ENCODE measurements at places on chromosomes 4 and X.
A peak's percentile ranks its signal among the peaks of the same experiment; 100 is the strongest.

- no peak for DNase-seq
Measured at GRCh38 chr4:170652571-170652970, 562.8 kb upstream of the AADAT start.

- DNase-seq: no peak
Measured at GRCh38 chrX:71954458-71954857, 43.8 kb downstream of the NHSL2 start.

- no peak for DNase-seq
Measured at GRCh38 chrX:153603131-153603656, 4.3 kb upstream of the CCNQ start.

DNA sequence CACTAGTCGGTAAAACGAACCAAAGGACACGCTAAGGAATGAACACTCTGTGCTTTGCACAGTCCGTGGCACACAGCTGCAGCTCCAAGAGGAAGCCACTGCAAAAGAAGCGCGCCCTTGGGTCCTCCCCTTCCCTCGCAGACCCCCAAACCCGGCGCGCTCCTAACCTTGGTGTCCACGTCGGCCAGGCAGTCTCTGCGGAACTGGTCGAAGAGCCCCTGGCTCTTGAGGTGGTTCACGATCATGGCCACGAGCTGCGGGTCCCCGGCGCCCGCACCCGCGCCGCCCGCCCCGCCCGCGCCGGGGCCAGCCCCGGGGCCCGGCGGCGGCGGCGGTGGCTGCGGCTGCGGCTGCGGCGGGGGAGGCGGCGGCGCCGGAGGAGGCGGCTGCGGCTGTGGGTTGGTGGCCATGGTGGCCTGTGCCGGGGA is 333 bp downstream of the BOD1L1 start:
- DNase-seq: no peak

GRCh38 chr4:107736924-107737448 is 17.0 kb upstream of the PAPSS1 start:
- DNase-seq: peak; percentile 32

DNA sequence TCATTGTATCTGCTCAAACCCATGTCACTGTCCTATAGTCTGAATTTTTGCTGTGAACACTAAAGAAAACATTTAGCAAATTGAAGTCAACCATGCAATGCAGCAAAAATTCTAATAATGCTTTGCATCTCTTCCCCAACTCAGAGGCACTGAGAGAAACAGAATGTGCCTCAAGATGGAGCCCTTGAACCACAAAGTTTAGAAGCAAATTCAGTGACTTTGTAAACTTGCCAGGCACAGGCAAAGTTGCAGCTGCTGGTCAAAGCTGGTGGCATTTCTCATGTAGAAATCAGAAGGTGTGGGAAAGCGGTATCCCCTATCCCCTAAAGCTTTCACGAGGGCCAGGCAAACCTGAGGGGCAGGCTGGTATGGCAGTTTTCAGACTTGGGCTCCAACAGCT is 121.7 kb upstream of the DIPK2B start:
- DNase-seq: no peak

DNA sequence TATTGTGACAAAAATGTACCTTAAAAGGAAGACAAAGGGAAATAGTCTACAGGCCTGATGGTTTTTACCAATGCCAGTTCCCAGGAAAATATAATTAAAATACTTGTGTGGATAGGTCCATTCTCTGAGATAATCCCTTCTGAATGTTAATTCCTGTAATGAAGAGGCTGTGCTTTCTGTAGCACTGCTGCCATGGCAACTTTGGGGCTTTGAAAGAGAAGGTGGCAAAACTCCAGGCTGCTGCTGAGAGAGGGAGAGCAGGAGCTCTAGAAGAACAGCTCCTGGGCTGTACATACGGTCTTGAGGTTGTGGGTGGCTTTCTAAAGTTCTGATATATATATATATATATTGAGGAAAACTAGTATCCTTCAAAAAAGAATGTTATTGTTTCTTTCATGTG is 125.4 kb downstream of the PDLIM5 start:
- DNase-seq: no peak

GRCh38 chr4:2049811-2050210 is 9.3 kb upstream of the NAT8L start:
- no peak for DNase-seq

DNA sequence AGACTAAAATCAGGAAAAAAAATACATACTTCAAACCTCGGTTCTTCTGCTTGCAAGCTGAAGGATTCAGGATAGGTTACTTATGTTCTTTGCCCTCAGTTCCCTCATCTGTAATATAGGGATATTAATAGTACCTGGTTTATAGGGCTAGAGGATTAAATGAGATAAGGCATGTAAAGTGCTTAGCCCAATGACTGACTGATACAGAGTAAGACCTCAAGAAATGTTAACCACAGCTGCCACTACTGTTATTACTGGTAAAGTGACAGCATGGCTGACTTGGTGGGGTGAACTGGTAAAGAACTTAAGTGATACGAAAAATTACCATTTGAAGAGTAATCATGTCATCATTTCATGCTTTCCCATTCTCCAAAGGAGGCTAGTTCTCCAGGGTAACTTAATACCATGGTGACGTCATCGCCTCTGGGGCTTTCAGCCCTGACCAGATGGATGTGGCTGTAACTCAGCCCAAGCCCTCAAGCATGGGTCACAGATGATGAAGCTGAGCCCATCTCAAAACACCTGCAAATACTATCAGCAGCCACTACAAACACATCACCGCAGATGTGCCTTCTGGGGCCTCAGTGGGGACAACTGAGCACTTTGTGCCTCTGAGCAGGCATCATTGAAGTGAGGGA is 44.5 kb upstream of the SCML1 start:
- no peak for DNase-seq

GRCh38 chr4:164615964-164616363 is 138.0 kb upstream of the SMIM31 start:
- no peak for DNase-seq

GRCh38 chr4:119977076-119977940 is 89.3 kb downstream of the MAD2L1 start:
- DNase-seq: no peak

- no peak for DNase-seq
Measured at GRCh38 chr4:133157460-133158160, 8.5 kb downstream of the PCDH10 start.

DNA sequence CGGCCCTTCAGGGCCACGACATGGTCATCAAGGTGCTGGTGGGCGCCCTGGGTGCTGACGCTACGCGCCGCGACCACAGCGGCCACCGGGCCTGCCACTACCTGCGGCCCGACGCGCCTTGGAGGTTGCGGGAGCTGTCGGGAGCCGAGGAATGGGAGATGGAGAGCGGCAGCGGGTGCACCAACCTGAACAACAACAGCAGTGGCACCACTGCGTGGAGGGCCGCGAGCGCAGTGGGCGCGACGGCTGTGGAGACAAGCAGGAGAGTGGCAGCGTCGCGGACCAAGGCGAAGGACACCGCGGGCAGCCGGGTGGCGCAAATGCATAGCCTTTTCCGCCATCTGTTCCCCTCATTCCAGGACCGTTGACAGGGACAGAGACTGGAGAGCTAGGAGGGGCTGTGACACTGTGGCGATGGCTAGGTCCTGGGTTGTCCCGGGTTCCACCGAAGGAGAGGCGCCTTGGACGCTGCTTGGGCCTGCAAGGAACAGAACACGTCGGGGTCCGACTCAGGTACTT is 919 bp downstream of the SOWAHD start:
- no peak for DNase-seq

DNA sequence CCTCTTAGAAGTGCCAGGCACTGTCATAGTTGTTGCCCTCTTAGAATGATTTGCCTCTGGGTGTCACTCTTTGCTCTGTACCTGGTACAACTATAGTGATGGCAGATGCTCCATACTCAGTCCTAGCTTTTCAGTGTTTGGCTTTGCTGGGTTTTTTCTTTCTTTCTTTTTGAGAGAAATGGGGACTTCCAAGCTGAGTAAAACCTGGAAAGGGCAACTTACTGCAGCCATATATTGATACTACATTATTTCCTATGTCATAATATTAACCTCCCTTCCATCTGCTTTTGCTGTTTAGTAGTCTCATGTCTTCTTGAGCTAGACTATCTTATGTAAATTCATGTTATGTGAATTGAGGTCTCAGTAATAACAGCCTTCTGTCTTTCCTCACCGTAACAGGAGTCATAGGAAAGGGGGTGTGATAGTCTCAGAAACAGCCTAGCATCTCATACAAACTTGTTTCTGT is 49.0 kb downstream of the NIPAL1 start:
- no peak for DNase-seq

GRCh38 chr4:174189392-174190015 is 94.0 kb downstream of the FBXO8 start:
- DNase-seq: no peak

DNA sequence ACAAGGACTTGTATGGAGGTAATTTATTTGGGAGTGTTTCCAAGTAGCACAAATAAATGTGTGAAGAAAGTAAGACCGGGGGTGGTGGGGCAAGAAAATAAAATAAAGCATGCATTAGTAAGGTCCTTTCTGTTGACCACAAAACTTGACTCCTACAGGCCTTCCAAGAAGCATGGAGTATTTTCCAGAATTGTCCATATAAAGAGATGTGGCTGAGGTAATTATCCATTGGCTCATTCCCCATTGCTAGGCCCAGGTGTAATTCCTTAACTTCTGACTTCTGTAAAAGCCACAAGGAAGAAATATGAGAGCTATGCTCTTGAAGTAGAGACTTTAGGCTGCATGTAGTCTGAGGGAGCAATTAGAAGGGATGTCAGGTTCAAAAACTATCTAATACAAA is 430.5 kb upstream of the PABPC4L start:
- no peak for DNase-seq

GRCh38 chr4:17895481-17895880 is 84.7 kb downstream of the NCAPG start:
- DNase-seq: no peak

GRCh38 chrX:103919270-103919637 is 43.2 kb upstream of the TMSB15B start:
- no peak for DNase-seq

DNA sequence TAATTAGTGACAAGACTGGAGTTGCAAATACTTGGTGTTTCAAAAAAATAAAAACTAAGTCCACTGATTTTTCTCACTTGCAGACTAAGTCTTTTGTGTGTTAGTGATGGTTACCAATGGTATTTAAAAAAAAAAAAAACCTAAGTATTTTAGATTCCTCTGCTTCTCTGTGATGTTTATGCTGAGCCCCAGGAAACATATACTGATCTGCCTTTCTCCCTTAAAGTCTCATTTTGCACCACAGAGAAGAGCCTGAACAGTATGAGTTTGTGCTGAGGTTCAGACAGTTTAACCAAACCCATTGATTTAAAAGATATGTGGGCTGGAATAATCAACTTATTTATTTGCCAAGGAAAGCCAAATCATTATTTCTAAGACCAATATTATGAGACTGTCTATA is 1305.0 kb downstream of the PCDH18 start:
- no peak for DNase-seq

DNA sequence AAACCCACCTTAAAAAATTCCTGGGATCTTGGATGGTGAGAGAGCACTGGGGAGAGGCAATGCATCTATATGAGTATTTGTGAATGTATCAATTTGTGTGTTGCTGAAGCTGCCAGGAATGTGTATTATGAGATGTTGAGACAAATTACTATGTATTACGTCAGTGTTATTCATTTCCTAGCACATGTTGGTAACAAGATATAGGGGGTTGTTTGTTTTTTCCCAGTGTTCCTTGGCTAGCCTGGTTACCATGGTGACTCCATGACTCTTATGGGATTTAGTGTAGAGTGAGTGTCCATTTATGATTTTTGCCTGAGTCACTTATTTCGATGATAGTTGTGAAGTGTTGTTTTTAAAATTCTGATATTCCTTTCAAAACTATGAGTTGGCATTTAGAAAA is 65.6 kb downstream of the RAB40A start:
- DNase-seq: no peak

DNA sequence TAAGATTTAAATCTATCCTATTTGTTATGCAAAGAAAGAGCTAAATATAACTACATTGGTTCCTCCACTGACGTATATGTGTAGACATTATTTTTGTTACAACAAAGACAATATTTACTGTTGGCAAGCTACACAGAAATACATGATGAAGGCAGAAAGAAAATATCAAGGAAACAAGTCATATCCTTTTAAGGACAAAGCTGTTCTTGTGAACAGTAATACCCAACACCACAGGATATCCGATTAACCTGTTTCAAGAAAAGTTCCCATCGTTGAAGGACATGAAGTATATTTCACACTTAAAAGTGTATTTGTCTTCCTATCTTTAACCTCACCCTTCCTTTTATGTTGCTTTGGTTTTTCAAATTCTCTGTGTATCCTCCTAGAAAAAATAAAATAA is 235.8 kb upstream of the AADAT start:
- no peak for DNase-seq

- DNase-seq: no peak
Measured at GRCh38 chr4:23946299-23946698, 56.5 kb upstream of the PPARGC1A start.

GRCh38 chrX:154056770-154057241 is 37.1 kb upstream of the IRAK1 start:
- DNase-seq: no peak

- no peak for DNase-seq
Measured at GRCh38 chr4:80112236-80112635, 39.2 kb upstream of the ANTXR2 start.

GRCh38 chr4:2092669-2093053 is 33.5 kb downstream of the NAT8L start:
- no peak for DNase-seq

GRCh38 chrX:136754651-136755050 is 26.1 kb downstream of the ARHGEF6 start:
- no peak for DNase-seq

- peak; percentile 11 for DNase-seq
Measured at GRCh38 chrX:72569786-72570185, 2.9 kb downstream of the HDAC8 start.

- DNase-seq: no peak
Measured at GRCh38 chr4:73988061-73988460, at the start of gene PPBP. Gene PPBP, minus strand, starts transcription at chr4:73988190. Its CDS starts 87 bp downstream, at chr4:73988103.

GRCh38 chr4:23999714-24000469 is 110.0 kb upstream of the PPARGC1A start:
- DNase-seq: no peak

GRCh38 chr4:82851885-82852750 is 38.8 kb downstream of the SEC31A start:
- DNase-seq: no peak

GRCh38 chrX:292900-293897 is 12.0 kb downstream of the PLCXD1 start:
- DNase-seq: peak; percentile 7

DNA sequence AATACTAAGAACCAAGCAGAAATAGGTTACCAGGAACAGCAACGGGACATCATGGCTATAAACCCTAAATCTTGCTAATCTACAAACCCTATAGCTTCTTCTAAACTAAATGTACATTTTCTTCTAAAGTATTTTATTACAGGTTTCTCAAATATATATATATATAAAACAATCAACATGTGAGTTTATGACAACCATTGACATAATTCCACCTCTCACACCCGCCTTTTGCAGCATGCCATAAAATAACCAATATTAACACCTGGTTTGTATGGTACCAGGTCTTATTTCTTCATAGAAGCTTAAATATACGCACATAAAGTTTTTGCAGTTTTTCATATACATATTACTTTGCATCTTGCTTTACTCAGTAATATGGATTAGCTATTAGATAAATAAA is 955.3 kb upstream of the LCORL start:
- no peak for DNase-seq
